Stimulated activated CD4-positive, alpha-beta T cell treated with anti-CD3 and anti-CD28 coated beads, Interleukin-2, amount 100 ng/mL, for 48 hours (primary cell): ENCODE measurements at places on chromosomes 7 and 10.

- DNase-seq: no peak
Measured at GRCh38 chr7:38162036-38162435, 16.0 kb upstream of the STARD3NL start.

DNA sequence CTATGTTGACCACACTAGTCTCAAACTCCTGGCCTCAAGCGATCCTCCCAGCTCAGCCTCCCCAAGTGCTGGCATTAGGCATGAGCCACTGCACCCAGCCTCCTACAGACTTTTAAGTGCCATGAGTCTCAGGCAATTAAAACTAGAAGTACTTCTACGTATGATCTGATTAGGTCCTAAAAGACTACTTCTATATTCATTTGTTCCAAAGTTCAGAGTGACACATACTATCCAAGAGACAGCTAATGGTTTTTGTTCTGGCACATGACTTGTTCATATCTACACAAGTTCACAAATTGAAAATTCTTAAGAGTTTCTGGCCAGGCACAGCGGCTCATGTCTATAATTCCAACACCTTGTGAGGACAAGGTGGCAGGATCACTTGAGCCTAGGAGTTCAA lies 11.7 kb downstream of the ARHGAP19 start:
- no peak for DNase-seq

DNA sequence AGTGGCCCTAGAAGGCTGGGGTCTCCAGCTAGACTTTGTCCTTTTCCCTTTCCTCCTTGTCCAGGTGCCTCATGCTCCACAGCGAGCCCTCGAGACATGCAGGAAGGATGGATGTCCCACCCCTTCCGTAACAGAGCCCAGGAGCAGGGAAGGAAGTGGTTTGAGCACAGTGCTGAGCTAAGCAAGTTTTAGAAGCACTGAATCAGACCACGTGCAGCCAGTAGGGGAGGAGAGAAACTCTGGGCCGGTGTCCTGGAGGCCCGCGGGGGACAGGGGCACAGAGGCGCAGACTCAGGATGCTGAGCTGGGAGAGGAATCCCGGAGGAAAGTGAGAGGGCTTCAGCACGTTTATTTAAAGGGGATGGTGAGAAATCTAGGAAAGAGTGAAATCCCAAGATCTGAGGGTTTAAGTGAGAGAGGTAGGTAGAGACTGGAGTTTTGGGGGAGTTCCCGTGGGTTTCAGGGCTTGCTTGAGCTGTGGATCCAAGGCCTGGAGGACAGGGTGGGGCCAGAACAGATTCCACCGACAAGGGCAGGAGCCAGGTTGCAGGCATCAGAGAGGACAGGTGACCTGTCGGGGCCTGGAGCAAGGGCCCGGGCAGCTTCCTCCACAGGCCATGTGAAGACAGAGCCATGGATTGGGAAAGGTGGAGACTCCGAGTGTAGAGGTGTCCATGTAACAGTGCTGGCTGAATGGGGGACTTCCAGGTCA lies 4.4 kb upstream of the IRF5 start:
- peak; percentile 22 for DNase-seq

DNA sequence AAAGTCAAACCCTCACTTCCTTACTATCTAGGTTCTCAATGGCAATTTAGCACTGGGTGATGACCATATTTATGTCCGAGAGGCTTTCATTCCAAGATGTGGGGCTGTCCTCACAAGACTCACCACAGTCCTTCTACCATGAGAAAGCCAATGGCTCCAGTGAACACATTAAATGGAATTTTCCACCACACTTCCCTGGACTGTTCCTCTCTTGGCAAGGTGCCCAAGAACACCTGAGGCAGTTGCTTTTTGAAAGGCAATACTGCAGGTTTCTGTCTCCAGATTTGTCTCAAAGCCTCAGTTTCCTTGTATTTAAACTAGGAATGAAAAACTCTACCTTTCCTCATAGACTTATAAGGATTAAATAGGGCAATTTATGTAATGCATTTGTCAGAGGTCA lies 24.2 kb downstream of the AFAP1L2 start:
- no peak for DNase-seq

DNA sequence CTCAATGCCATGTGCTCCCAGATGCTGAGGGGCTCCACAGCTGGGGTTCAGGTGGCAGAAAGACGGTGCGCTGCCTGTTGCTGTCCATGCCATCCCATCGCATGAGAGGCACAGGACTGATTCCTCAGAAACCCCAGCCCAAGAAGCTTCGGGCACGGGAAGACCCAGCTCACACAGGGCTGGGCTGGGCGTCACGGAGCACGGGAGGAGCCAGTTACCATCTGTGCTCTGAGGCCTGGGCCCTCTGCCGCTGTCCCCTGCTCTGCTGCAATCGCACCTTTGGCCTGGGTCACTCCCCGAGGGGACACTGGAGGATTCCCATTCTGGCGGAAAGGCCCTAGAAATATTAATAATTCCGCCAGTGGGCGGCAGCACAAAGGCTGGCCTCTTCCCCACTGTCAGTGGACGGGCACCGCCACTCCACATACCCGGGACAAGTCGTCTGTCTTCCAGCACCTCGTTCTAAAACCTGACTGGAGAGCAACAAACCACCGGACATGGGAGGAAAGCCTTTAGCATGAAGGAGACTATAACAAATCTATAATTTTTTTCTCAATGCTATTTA lies 92.1 kb downstream of the PIP4K2A start:
- no peak for DNase-seq
